GM13976 (cell line): ENCODE measurements at places on chromosomes 13 and 19.

DNA sequence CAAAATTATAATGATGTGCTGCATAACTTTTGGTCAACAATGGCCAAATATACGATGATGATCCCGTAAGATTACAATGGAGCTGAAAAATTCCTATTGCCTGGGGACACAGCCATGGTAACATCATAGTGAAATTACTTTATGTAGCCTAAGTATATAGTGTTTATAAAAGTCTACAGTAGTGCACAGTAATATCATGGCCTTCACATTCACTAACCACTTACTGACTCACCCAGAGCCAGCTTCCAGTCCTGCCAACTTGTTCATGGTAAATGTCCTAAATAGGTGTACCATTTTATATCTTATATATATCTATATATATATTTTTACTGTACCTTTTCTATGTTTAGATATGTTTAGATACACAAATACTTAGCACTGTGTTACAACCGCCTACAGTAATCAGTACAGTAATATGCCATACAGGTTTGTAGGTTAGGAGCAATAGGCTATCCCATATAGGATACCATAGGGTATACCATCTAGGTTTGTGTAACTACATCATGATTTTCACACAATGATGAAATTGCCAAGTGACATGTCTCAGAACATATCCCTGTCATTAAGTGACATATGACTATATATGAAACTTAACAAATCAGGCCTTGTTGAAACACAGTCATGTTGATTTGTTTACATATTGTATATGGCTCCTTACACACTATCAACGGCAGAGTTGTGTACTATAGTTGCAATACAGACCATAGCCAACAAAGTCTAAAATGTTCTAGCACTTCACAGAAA, 23.7 kb downstream of the DIS3 start:
- no peak for DNase-seq

- no peak for DNase-seq
Measured at GRCh38 chr19:11017275-11018035, 56.6 kb downstream of the SMARCA4 start.

DNA sequence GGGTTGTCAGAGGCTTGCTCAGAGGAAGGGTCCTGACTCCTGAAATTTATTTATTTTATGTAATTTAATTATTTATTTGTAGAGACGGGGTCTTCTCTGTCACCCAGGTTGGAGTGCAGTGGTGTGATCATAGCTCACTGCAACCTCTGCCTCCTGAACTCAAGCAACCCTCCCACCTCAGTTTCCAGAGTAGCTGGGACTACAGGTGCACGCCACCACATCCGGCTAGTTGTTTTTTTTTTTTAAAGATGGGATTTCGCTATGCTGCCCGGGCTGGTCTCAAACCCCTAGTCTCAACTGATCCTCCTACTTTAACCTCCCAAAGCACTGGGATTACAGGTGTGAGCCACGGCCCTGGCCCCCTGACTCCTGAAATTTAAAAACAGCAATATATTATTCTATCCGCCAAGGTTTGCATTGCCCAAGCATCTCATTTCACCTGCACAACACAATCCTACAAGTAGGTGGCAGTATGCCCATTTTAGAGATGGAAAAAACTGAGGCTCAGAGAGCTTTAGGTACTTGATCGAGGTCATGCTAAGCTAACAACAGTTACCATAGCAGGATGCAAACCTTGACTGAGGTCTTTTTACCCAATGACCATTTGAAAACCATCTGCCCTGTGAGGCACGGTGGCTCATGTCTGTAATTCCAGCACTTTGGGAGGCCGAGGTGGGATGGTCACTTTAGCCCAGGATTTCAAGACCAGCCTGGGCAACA, 18.1 kb downstream of the ARHGEF18 start:
- peak; percentile 80 for DNase-seq

GRCh38 chr13:39364947-39365468, 238.0 kb downstream of the LHFPL6 start:
- no peak for DNase-seq

DNA sequence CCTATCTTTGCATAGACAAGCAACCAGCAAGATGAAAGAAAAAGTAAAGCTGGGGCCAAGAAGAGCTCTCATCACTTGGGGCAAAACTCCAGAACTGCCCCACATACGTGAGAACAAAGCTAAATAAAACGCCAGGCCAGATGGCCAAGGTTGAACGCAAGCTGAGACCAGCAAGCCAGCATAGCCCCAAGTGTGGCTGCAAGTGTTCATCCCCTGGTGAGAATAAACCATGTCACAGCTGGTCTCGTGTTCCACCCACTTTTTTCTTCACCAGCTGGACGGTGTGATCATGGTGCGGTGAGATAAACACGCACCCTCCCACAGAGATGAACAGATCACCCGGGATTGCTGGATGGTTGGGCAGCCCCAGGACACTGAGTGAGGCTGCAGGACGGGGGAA, 109.6 kb upstream of the CACNA1A start:
- no peak for DNase-seq

- no peak for DNase-seq
Measured at GRCh38 chr13:42011601-42012350, 36.7 kb upstream of the DGKH start.

DNA sequence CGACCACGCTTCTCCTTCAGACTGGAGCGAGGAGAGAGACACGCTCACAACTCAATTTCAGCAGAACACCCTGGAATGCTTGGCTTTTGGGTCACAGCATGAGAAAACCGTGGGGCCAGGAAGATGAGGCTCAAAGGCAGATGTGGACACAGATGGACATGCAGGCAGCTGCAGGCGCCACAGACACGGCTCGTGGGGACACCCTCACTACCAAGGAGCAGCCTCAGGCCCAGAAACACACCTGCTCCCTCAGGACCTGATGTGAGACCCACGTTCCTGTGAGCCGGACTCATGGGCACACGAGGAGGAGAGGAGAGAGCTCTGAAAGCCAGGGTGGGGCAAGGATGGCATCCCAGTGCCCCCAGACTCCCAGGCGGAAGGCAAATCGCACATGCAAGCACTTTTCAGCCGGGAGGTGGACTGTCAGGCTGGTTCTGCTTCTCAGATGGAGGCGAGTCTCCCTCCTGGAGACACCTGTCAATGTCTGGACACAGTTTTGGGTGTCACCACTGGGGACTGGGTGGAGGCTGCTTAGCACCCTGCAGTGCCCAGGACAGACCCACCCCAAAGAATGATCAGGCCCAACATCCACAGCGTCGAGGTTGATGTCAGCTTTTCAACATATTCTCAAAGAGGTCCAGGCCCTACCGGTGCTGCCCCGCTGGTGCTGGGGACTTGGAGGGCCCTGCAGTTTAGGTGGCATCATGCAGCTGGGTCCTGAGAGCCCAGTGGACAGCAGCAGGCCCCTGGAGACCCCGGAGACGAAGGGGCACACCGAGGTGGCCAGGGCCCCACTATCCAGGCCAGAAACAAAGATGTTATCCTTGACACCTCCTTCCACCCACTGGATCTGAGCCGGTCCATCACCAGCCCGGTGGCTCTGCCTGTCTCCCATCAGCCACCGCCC, 2.3 kb downstream of the ABHD17A start:
- DNase-seq: no peak

DNA sequence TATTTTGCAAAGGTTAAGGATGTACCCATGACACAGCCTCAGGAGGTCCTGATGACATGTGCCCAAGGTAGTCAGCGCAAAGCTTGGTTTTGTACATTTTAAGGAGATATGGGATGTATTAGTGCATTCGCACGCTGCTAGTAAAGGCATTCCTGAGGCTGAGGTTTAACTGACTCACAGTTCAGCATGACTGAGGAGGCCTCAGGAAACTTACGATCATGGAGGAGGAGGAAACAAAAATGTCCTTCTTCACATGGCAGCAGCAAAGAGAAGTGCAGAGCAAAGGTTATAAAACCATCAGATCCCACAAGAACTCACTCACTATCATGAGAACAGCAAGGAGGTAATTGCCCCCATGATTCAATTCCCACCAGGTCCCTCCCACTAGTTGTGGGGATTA, 1017.4 kb downstream of the EFNB2 start:
- no peak for DNase-seq

DNA sequence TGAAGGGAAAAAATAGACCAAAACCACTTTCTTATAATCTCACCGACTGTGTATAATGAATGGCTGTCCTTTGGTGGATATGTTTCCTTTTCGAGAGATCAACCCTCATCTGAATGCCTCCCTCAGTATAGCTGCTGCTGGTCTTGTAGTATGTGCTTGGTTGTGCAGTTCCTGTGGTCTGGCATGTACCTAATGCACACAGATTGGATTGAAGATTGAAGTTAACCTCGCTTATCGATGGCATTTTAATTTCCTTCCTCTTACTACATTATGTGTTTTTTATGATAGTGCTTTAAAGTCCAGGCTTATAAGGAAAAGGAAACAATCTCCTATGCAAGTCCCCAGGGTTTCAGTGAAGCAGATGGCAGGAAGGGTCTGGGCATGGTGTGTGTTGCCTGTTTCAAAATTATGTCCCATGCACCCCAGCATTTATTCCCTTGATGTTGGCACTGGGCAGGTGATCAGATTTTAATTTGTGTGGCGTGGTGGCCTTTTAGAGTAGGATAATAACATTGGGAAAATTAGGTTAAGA, 334.1 kb downstream of the SHISA2 start:
- DNase-seq: no peak

- no peak for DNase-seq
Measured at GRCh38 chr13:52885141-52885540, 36.7 kb upstream of the PCDH8 start.

DNA sequence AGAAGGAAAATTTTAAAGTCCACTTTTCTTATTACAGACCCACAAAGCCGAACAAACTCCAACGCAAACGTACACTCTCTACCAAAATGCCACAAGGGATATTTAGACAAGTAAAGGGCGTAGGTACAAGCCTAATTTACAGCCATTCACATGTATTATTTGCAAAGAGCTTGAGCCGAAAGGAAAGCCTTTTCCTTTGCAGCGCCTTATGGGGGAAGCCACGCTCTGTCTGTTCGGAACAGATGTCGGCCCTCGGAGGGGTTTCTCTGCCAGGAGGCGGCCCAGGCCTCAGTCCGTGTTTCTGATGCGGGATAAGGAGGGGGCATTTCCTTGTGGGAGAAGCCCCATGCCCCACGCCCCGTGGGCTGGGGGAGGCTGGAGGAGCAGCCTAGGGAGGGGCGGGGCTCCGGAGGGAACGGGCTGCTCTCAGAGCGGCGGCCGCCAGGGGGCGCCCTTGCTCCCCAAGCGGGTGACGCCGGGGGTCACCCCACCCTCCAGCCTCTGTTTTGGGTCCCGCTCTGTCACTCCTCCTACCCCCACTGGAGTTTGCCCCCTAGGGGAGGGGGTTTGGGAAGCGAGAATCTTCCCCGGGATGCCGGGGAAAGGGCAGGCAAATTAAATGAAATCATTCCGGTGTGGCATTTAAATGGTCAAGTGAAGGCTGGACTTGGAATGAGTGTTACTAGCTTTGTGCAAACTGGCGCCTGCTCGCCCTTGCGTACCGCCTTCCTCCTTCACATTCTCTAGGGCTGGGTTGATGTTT, 2.9 kb downstream of the HTR2A start:
- DNase-seq: peak; percentile 87

- DNase-seq: no peak
Measured at GRCh38 chr13:97339019-97339987, 94.7 kb upstream of the RAP2A start.

DNA sequence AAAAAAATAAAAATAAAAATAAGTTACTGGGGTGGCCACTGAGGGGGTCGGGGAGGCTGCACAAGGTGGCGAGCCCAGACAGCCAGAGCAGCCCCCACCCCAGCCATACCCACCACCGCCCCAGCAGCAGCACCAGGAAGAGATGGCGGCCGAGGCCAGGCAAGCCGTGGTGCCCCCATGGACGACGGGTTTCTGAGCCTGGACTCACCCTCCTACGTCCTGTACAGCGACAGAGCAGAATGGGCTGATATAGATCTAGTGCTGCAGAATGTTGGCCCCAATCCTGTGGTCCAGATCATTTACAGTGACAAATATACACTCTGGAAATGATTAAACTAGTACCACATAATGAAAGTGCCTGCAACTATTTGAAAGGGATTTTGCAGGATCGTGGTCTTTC, 71.6 kb upstream of the ZDHHC20 start:
- DNase-seq: no peak

DNA sequence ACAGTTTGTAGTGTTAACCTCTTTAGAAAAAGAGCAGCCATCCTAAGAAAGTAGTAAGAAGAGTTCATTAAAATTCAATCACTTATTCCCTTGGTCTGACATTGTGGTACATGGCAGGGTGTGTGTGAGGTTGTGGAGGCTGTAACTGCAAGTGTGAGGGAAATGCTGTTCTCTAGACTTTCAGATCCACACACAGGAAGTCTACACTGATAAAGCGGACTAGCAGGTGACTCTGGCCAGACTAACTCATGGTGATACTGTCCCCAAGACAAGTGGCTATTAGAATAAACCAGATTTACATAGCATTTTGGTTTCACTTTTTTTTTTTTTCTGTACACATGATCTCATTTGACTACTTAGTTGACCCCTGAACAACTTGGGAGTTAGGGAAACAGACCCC, 10.0 kb downstream of the MTIF3 start:
- DNase-seq: no peak
